Omental fat pad (tissue), 4 donors: ENCODE measurements at places on chromosomes 5 and 9.
A peak's percentile ranks its signal among the peaks of the same experiment; 100 is the strongest.

- peak; percentile 12 for DNase-seq
Observed at GRCh38 chr9:129278391-129279237, 100.6 kb upstream of the IER5L start.

DNA sequence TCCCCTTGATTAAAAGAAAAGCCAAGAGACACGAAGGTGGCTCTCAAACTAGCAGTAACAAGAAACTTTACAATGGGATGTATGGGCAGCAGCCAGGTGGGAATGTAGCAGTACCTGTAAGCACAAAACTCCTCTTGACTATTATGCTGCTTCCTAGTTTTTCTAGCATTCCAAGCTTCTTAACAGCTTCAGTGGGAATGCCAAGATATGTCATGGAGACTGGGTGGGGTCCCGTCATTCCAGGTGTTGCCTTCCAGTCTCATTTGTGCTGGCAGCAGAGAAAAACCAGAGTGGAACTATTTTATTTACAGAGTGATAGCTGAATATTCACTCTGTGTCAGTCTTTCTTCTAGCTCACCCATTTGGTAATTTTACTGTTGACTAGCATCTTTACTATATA is 236.6 kb downstream of the ARL15 start:
- DNase-seq: no peak

- no peak for DNase-seq
Observed at GRCh38 chr5:10466446-10467073, 24.9 kb downstream of the ROPN1L start.

DNA sequence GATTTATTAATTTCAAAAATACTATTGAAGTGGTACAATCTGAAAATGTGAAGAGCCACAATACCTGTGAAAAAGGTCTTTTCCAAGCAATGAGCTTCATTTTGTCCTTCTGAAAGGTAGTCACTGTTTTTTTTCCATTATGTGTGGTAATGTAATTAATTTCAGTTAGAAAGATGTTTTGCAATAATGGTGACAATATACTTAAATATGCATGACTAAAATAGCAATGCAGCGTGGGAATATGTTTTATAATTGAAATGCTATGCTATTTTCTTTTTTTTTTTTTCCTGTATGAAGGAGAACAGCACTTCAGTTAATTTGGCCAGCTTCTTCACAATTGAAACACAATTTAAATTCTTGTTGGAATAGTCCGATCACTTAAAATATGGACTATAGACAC is 41.9 kb downstream of the NPR3 start:
- DNase-seq: no peak

DNA sequence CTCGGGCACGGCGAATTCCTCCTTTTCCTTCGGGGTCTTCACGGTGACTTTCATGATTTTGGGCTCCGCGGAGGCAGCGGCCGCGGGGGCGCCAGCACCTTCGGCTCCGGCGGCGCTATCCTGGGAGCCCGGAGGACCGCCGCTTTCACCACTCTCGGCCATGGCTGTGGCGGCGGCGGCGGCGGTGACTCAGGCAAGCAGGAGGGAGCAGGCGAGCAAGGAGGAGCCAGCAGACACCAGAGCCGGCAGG is 315 bp downstream of the UBQLN1 start:
- DNase-seq: peak; percentile 54

GRCh38 chr9:134602547-134603362 is 38.8 kb upstream of the COL5A1 start:
- DNase-seq: no peak

GRCh38 chr9:121483049-121483448 is 16.6 kb downstream of the GGTA1 start:
- DNase-seq: no peak

DNA sequence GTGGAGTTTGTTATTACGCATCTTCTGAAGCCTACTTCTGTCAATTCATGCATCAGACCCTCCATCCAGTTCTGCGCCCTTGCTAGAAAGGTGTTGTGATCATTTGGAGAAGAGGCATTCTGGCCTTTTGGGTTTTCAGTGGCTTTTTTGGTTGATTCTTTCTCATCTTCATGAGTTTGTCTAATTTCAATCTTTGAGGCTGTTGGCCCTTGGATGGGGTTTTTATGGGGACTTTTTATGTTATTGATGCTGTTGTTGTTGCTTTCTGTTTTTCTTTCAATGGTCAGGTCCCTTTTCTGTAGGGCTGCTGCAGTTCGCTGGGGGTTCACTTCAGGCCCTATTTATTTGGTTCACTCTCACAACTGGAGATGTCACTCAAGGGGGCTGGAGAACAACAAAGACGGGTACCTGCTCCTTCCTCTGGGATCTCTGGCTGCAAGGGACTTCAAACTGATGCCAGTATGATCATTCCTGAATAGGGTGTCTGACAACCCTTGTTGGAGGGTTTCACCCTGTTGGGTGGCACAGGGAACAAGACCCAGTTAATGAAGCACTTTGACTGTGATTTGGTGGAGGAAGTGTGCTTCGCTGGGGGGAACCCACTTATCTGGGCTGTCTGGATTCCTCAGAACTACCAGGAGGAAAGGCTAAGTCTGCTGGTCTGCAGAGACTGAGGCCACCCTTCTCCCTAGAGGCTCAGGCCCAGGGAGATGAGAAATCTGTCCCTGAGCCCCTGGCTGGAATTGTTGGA is 226.7 kb upstream of the PTGER4 start:
- no peak for DNase-seq

DNA sequence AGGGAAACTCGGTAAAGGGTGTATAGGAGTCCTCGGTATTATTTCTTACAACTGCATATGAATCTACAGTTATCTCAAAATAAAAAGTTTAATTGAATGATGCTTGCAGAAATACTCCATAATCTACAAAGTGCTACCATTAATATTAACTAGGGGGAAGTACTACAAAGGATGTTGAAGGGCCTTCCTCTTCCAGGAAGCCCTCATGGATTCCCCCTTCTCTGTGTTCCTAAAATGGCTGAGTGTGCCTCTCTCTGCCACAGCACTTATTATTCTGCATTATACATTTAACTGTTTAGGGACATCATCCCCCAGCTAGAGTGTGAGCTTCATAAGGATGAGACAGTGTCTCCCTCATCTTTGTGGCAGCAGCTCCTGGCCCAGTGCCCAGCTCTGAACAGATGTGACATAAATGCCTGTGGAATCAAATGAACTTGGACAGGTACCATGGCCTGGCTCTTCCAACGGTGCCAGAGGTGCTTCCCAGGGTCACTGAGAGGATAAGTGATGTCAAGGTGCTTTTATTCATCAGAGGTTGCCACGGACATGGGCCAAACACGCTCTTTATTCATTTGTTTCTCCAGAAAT is 99.5 kb downstream of the PAX5 start:
- DNase-seq: no peak

DNA sequence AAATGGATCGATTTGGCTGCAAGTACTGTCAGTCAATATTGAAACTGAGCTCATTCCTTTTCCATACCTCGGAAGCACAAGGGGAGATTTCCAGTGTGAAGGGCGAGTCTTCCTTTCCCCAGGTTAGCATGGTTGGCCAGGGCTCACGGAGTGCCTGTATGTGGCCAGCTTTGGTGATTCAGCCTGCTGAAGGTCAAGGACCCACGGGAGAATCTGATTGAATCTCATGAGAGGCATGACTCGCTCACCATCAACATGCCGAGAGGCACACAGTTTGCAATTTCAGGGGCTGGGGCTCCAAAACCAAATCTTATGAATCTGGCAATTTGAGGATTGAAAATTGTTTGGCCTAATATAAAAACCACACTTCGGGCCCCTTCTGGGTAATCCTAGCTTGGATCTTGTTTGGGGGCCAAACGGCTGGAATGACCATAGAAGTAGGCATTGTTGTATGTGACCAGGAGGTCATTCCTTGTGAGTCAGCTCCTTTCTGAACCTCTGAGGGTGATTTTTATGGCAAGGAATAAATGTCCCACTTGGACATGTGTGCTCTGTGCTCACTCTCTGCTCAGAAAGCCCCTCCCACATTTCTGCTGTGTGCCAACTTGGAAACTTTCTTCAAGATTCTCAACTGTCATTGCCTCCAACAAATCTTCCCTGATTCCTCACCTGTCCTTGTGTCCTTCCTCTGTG is 69.8 kb downstream of the DOCK2 start:
- DNase-seq: no peak

GRCh38 chr5:50886657-50887345 is 220.4 kb downstream of the PARP8 start:
- no peak for DNase-seq

GRCh38 chr5:38598994-38599617 is 42.7 kb upstream of the LIFR start:
- no peak for DNase-seq

DNA sequence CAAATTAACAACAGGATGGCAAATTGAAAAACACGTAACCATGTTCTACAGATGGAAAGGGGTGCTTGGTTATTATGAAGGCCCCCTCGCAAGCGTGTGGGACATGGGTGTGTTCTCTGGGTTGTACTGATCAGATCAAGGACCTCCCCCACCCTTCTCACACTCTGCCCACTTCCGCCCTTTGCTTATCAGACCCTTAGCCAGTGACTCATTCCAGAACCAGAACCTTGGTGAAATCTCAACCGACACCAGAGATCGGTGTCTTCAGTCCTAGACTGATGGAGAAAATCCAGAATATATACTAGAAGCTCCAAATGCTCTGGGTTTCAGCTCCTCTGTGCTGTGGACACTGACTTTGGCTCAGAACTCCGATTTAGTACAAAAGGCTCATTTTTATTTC is 64.9 kb downstream of the PTTG1 start:
- no peak for DNase-seq
